ENCODE measurements at places on chromosomes 1 and 21. TPM values are rescaled to one million over a fixed set of nuclear protein-coding genes. Genes with fewer than 3 reads are reported as not detected.

DNA sequence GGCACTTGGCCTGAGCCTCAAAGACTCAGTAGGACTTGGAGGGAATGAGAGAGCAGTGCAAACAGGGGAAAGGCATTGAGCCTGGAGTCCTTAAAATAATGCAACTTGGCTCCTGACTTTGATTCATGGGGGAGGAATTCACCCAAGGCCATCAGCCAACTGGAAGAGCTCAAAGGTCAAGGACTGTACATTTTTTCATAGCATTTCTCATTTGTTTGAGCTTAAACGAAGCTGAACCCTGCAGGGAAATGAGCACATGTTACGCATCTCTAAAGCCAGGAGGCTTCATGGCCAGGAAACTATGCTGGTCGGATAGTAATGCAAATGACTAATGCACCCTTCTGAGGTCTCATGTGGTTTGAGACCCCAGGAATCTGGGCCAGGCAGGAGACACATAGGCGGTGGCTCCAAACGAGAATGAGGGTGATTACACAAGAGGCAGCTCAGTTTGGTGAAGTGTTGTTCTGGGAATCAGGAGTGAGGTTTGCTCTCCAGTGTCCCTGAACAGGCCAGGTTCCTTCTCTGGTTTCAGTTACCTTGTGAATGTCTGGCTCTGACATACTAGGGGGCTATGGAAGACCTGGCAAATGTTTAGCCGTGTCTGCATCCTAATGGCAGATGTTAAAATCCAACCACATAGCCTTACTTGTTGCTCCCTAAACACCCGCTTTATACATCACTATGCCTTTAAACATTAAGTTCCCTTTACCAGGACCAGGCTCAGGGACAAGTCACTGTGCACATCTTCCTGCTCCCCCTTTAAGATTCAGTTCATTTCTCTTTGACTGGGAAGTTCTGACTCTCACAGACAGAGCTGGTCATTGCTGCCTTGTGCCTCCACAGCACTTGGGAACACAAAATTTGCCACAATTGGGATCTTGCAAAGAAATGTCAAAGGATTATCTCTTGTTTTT, 503.9 kb upstream of the USP24 start:
- peak; percentile 93 for DNase-seq
- H3K36me3 ChIP-seq, result no peaks in the 10 kb centered on the region
- H3K4me1 ChIP-seq, result peaks cover 37% of the 10 kb centered on the region
- peak overlapping the region; percentile 54 for H3K27ac ChIP-seq
- no peak overlapping the region for H3K4me3 ChIP-seq

DNA sequence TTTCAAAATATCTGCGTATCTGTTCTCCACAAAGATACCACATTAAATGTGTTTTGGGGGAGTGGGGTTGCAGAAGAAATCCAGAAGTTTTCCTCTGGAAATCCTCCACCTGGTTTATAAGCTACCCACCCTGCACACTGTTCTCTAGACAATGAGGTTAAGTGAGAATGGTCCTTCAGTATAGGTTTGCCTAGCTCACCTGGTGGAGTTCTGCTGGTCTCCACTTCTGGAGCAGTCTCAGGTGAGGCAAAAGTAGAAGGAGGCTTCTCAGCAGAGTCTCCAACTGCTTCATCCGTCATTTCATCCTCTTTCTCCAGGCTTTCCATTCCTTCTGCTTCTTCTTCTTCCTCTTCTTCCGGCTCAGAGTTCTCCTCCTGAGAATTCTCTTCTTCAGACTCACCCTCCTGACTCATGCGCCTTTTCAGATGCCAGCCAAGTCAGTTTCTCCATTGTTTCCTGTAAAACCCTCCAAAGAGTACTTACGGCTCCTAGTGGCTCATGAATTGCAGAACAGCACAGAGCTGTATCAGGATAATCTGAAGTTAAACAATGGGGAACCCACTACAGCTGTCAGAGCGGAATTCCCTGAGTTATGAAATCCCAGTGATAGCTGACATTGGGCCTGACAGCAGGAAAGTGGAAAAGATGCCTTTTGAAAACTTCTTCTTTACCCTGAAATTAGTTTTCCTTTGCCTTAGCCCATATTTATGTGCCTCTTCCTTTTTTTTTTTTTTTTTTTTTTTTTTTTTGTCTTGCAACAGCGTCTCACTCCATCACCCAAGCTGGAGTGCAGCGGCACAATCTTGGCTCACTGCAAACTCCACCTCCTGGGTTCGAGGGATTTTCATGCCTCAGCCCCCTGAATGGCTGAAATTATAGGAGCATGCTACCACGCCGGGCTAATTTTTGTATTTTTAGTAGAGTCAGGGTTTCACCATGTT, 38.5 kb downstream of the MSTO1 start:
- peaks cover 33% of the 10 kb centered on the region for H3K4me1 ChIP-seq
- peaks cover 7% of the 10 kb centered on the region for H3K36me3 ChIP-seq
- peak overlapping the region; percentile 62 for H3K4me3 ChIP-seq
- peak; percentile 93 for DNase-seq
- peak overlapping the region; percentile 77 for H3K27ac ChIP-seq
- H3K27me3 ChIP-seq, result no peaks in the 10 kb centered on the region

DNA sequence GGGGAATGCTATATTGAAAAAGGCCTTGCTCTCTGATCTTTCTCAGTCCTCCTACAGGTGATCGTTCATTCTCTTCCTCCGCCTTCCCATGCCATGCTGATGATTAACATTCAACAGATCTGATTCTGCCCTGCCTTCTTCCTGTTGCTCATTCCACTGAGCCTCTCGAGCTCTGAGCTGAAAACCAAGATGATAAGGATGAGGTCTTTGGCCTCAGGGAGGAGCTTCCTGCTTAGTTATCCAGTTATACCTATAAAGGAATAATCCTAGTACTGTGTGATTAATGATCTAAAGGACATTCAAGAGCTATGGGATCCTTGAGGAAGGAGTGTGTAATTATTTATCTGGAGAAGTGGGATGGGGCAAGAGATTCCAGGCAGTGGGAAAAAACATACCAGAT, 25.2 kb upstream of the MAP3K7CL start:
- peaks cover 13% of the 10 kb centered on the region for H3K4me1 ChIP-seq
- H3K4me3 ChIP-seq, result no peak overlapping the region
- peak; percentile 80 for DNase-seq

The TMPRSS2 gene
- total RNA-seq, result 9.3 TPM

DNA sequence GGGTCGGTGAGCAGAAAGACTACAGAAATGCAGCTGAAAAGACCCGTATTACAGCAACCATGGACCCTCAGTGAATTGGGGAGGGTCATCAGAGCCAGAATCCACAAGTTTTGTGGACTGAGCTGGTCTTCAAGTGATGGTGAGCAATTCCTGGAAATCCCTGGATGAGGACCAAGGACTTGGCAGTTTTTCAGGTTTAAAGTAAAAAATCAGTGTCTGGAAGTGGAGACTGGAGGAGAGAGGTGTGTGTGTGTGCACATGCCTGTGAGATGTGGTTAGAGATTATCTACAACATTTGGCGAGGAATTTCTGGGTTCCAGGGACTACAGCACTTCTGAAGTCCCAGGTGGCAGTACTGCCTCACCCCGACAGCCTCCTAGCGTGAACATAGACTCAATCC, 56.4 kb downstream of the KIRREL1 start:
- H3K36me3 ChIP-seq, result no peaks in the 10 kb centered on the region
- H3K4me1 ChIP-seq, result no peaks in the 10 kb centered on the region
- H3K27me3 ChIP-seq, result no peaks in the 10 kb centered on the region
- no peak overlapping the region for H3K27ac ChIP-seq
- no peak for DNase-seq
